ENCODE measurements at places on chromosomes 6 and 20. TPM values are rescaled to one million over a fixed set of nuclear protein-coding genes. Genes with fewer than 3 reads are reported as not detected.
A peak's percentile ranks its signal among the peaks of the same experiment; 100 is the strongest.

DNA sequence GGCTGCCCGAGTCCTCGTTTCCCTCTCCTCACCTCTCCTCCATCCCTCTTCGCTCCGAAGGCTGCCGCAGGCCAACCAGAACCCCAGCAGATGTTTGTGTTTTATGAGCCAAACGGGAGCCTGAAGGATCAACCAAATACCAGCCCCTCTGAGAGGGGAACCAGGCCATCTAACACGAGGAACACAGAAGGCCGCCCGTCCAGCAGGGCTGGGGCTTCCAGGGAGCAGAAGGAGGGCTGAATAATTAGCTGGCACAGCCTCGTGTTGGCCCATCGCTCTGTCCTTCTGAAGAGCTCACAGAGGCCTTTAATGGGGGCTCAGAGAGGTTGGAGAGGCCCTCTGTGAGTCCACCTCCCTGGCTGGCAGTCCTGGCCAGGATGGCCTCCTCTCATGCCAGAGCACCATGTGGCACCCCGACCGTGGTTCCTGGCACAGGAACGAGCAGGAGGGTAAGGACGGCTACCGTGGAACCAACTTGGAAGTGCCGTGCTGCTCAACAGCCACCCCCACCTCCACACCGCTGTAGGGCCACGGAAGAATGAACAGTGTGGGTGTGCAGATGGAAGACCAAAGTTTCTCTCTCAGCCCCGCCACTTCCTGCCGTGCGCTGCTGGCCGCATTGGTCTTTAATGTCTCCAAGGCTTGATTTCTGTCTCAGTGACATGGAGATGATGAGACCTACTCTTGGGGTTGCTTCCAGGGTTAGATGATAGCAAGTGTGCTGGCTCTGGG, 155.2 kb downstream of the SCML4 start:
- DNase-seq = no peak

GRCh38 chr6:110595112-110595511, 118.7 kb upstream of the SLC22A16 start:
- DNase-seq = no peak

- DNase-seq = peak; percentile 41
Observed at GRCh38 chr6:44702292-44702691, 314.8 kb downstream of the CDC5L start.

DNA sequence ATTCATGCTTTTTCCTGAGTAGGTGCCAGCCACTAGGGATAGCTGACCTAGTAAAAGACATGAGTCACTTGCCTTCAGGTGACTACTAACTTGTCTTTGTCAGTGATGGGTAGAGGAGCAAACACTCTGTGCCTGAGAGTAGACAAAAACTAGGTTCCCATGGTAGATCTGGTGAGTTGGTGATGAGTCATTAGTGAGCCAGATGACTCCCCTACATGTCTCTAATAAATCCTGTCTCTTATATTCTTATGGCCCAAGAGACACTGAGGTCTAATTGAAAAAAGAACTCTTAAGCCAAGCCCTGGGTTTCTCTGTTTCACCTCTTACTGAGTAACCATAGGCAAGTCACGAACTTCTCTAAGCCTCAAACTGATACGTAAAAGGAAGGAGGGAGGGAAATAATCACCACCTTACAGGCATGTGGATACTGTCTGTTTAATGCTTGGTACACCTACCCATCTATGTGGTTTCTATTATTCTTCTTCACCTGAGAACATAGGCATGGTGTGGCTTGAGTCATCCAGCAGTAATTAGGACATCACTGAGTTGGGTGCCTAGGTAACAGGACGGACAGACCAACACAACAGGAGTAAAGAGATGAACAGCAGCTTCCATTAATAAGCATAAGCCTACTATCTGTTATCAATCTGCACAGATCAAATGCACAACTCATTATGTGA, 20.3 kb downstream of the TTPAL start:
- DNase-seq = peak; percentile 91

- peak; percentile 2 for DNase-seq
Observed at GRCh38 chr20:45538209-45538799, 978 bp downstream of the WFDC6 start.

DNA sequence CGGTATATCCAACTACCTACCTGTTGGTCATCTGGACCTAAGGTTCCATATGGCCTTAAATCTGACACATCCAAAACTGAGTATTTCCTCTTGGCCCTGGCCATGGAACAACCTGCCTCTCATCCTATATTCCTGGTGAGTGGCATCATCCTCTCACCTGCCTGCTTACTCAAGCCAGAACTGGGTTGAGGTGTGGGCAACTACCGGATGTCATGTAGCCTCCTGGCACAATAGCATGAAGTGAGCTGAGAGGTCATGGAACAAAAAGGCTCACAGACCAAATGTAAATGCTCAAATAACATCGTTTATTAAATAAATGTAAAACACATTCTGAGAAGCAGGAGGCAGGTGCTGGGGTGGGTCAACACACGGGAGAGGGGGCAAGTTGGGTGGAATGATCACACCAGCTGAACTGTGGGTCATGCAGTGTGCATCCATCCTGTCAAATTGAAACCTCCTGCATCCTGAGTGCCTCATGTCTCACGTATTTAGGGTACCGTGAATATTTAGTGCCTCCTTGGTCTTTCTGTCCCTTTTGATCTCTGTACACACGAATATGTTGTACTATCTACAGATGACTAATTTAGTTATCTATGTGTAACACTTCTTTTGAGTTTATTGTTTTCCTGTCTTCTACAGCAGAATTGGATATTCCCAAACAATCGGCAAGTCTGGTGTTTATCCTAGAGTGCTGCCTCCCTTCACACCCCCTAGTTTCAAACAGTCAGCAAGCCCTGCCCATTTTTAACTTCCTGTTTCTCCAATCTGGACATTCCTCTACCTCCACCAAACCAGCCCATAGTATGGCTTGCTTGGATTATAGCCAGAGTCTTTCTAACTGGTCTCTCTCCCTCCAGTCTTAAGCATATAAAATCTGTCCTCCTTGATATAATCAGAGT, 7.9 kb upstream of the POU5F1 start:
- DNase-seq = no peak

DNA sequence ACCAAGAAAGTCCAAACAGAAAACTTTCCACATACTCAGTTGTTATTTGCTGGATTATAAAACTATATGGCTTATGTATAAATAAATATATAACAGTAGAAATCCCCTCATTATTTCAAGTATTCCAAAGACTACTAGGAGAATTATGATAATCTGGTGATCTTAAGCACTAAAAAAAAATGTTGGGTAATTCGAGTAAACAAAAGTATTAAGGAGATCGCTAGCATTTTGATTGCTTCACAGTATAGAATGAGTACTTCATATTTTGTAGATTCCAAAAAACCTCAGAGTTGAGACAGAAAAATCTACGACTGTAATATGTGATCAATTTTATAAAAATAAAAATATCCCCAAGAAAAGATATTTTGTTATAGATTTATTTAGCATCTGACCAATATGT, 236.4 kb upstream of the TENT5A start:
- no peak for DNase-seq

GRCh38 chr6:159876242-159876641, 14.5 kb upstream of the MAS1 start:
- no peak for DNase-seq

DNA sequence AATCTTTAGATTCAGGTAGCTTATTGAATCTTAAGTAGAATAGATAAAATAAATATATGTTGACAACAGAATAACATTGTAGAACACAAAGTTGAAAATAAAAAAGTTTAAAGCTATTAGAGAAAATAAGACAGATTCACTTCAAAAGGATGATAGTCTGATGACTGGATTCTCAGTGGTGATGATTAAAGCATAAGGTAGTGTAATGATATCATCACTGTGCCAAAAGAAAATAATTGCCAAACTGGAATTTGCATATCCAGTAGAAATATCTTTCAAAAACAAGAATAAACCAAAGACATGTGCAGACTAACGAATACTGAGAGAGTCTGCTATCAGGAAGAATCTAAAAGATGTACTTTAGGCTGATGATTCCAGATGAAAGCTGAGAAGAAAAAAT, 30.2 kb downstream of the ENPP1 start:
- DNase-seq = no peak

DNA sequence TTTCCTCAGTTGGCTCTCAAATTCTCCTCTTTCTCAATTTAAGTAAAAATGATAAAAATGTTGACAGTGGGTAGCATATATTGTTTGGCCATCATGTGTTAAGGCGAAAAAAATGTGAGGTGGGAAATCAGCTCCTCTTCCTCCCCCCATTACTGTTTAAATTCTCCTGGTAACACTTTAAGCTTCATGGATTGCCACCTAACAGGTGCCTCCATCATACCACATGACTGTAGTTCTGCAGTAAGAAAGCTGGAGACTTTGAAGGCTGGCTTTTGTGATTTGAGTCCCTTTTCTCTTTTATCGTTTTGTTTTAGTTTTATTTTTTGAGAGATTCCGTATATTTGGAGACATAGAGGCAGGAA, 1.2 kb downstream of the ZFAND3 start:
- DNase-seq = no peak

- DNase-seq = no peak
Observed at GRCh38 chr6:107968081-107968480, 10.1 kb upstream of the SEC63 start.

DNA sequence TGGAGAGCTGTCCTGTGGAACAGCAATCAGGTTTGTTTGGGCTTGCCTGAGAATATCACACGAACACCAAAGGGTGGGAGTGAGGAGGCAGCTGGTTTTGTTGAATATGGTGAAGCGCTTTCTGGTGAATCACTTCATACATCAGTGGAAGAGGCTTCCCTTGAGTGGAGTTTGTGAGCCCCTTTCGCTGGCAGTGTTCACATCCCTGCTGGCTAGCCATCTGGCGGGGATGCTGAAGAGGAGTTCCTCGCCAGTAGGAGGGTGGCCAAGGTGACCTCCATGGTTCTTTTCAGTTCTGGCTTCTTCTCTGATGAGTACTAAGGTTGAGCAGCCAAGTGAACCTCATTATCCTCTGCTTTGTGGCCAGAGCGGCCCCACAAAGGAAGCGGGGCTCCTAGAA, 37.7 kb upstream of the RNF8 start:
- DNase-seq = no peak

- peak; percentile 95 for DNase-seq
Observed at GRCh38 chr20:309841-310644, 12.7 kb downstream of the ZCCHC3 start.

DNA sequence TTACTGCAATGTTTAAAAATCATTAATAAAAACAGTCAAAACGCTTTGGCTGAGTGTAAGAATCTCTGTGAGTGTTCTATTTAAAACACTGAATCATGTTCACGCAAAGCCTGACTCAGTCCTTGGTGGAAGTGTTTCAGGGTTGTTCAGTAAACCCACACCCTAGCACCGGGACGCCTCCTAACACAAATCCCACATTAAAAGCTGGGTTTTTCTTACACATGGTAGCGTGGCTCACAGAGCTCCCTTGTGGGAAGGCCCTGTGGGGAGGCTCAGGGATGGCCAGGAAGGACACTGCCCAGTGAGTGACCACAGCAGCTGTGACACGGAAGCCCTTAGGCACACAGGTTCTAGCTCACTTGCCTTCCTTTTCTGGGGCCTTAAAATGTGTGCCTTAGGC, 80.2 kb downstream of the GMPR start:
- peak; percentile 55 for DNase-seq

DNA sequence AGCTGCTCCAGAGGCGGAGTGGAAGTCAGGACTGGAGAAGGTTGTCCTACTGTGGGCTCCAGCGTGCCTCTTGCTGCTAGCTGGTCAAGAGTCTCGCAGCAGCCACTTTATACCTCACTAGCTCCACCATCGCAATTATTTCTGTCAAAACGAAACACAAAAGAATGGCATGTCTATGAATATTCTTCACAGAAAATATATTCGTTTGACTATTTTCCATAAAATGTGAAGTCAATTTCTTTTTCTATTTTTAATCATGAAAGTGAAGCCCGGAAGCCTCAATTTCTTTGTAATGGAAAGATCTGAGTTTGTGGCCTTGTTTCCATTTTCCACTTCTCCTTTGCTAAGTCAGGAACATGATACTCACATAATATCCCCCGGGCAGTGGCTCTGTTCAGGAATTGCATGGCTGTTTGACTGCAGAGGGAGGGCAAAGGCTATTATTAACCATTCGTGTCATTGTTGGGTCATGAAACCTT, 51.7 kb downstream of the DTD1 start:
- DNase-seq = no peak

- DNase-seq = no peak
Observed at GRCh38 chr6:167129562-167129961, 6.7 kb downstream of the CCR6 start.

GRCh38 chr6:149060300-149060984, 257.1 kb upstream of the TAB2 start:
- DNase-seq = no peak

GRCh38 chr6:147546501-147547368, 38.2 kb downstream of the SAMD5 start:
- DNase-seq = no peak

DNA sequence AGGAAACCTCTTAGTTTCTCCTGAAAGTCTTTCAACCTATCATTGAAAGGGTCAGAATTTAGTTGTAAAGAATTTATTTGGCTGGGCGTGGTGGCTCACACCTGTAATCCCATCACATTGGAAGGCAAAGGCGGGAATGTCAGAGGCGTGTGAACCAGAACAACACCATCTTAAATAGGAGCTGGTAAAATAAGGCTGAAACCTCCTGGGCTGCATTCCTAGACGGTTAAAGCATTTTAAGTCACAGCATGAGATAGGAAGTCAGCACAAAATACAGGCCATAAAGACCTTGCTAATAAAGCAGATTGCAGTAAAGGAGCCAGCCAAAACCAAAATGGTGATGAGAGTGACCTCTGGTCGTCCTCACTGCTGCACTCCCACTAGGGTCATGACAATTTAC, 29.6 kb downstream of the OR2B2 start:
- DNase-seq = no peak

DNA sequence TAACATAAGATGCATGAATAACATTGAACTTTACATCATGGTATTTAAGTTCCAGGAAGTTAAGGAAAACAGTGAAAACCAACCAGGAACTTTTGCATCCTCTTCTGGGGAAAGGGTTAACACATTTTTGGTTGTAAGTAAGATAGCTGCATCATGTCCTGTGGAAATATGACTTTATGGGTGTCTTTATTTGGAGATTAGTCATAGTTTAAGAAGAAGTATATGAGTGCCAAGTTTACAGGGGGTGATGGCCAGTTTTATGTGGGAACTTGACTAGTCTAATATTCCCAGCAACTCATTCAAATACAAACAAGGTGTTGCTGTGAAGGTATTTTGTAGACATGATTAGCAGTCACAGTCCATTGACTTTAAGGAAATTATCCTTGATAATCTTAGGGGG, 78.0 kb downstream of the PDE10A start:
- DNase-seq = peak; percentile 11

Gene ENPP1
- total RNA-seq = 5.3 TPM

Gene SOX18
- not detected for total RNA-seq

Gene RNGTT
- 43.9 TPM for total RNA-seq

Gene SGK2
- 0.06 TPM for total RNA-seq

Gene FOXC1
- 7.0 TPM for total RNA-seq

Gene PRKN
- total RNA-seq = 0.57 TPM

Gene CLVS2
- under 0.01 TPM for total RNA-seq

Gene RNF182
- 8.7 TPM for total RNA-seq

Gene TMC2
- not detected for total RNA-seq

Gene SLC35D3
- total RNA-seq = not detected
